CD4-positive, alpha-beta T cell treated with Interferon alpha-2 for 1 hour (primary cell): ENCODE measurements at places on chromosomes 2 and 18.

DNA sequence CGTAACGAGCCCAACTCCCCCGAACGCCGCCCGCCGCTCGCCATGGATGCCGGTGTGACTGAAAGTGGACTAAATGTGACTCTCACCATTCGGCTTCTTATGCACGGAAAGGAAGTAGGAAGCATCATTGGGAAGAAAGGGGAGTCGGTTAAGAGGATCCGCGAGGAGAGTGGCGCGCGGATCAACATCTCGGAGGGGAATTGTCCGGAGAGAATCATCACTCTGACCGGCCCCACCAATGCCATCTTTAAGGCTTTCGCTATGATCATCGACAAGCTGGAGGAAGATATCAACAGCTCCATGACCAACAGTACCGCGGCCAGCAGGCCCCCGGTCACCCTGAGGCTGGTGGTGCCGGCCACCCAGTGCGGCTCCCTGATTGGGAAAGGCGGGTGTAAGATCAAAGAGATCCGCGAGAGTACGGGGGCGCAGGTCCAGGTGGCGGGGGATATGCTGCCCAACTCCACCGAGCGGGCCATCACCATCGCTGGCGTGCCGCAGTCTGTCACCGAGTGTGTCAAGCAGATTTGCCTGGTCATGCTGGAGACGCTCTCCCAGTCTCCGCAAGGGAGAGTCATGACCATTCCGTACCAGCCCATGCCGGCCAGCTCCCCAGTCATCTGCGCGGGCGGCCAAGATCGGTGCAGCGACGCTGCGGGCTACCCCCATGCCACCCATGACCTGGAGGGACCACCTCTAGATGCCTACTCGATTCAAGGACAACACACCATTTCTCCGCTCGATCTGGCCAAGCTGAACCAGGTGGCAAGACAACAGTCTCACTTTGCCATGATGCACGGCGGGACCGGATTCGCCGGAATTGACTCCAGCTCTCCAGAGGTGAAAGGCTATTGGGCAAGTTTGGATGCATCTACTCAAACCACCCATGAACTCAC, 673 bp downstream of the PCBP1 start:
- peak; percentile 51 for DNase-seq

DNA sequence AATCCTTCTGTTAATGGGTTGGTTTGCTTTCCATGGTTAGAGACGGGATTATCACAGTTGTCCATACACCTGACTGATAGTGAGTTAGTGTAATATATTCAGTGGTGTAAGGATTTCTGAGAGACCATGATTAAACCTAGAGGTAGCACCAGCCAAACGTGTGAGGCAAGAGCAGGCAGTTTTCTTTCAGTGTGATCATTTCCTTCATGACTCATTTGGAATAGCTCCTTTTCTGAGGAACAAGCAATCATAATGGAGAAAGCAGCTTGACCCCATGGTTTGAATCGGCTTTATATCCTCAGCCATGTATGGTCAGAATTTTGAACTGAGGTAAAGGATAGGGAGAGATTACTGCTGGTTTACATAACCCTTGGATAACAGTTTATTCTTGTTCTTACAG, 2.9 kb downstream of the MXD1 start:
- no peak for DNase-seq

- no peak for DNase-seq
Measured at GRCh38 chr2:2662847-2663356, 331.8 kb upstream of the MYT1L start.

GRCh38 chr2:180359522-180360282, 352.6 kb upstream of the CWC22 start:
- peak; percentile 41 for DNase-seq

DNA sequence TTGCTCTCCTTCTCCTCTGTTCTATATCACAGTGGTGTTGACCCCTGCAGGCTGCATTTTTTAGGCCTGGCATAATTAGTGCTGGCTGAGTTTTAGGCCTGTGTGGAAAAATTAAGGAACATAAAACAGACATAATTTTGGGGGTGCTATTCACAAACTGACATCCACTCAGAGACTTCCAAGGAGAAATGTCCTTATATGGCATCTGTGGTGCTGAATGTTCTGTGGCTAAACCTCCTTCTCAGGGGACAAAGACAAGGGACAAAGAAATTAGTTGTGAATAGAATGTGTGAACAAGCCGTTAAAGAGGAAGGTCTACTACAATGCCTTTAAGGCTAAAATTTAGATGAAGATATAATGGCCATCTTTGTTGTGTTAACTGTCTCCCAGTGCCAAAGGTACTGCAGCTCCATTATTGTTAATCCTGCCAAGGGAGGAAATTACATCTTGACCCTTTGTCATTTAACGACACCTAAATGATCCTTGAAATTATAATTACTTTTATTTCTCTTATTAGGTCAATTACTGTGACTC, 870.0 kb upstream of the CHAC2 start:
- no peak for DNase-seq

DNA sequence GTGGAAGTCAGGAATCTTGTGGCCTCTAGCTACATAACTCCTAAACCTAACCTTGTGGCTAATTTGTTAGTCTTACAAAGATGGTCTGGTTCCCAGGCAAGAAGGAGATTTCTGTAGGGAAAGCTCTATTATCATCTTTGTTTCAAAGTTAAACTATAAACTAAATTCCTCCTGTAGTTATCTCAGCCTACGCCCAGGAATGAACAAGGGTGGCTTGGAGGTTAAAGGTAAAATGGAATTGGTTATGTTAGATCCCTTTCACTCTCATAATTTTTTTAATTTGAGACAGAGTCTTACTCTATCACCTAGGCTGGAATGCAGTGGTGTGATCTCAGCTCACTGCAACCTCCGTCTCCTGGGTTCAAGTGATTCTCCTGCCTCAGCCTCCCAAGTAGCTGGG, 24.6 kb upstream of the PDK1 start:
- no peak for DNase-seq

GRCh38 chr2:48674933-48675332, 57.3 kb downstream of the GTF2A1L start:
- no peak for DNase-seq

GRCh38 chr18:25630682-25631081, 278.7 kb upstream of the ZNF521 start:
- no peak for DNase-seq

DNA sequence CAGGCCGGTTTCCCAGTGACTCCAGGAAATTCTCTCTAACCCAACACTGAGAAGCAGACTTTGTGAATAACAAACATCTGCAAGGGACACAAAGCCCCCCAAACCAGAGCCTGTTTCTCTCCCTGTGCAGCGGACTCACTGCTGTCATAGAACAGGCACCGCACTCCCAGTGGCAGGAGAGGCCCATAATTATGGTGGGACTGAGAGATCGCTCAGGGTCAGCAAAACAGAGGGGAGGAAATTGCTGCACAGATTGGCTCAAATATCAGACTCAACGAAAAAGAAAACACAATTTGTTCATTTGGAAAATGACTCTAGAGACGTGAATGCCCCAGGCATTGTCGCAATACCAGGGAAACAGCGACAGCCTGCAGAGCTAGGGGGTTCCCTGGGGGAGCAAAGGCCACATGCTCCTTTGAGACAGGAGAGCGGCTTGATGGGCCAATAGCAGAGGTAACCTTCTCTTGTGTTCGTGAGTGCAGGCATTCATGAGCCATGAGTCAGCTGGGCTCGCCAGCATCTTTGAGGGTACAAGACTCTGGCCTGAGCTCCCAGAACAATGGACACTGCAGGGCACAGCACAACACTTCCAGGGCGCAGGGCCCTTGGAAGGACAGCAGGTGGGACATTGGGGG, 143.3 kb upstream of the KLHL29 start:
- no peak for DNase-seq

DNA sequence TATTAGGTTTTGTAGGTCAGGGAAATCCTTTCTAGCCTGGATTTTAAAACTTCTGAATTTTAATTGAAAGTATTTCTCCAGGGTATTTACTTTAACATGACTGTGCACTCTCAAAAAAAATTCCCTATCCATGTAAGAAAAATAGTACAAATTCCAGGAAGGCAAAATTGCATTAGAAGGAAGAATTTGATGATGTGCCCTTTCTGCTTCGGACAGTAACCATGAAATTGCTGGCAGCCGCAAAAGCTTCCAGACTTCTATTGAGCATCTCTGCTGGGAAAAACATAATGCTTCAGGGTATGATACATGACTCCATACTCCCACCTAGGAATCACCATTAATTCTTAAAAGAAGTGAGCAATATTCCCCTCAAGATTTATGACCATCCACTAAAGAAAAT, 17.2 kb upstream of the KLF7 start:
- no peak for DNase-seq

DNA sequence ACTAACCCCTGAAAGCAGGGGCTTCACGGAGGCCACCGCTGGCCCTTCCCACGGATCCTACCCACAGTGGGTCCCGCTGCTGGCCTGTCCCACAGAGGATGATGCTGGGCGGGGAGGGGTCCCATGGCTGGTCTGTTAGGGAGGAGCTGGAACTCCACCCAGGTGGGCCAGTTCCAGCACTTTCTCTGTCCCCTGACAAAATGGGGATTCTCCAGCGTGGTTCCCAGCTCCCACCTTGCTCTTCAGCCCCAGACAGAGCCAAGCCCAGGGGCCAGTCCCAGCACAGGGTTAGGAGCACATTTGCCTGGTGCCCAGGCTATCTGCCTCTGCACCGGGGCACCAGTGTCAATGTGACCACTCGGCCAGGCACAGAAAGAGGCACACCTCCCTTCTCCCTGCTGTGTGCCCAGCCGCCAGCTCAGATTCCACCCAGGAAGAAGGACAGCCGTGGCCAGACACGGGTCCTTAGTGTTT, 50.0 kb downstream of the ANKMY1 start:
- no peak for DNase-seq

- no peak for DNase-seq
Measured at GRCh38 chr2:138521821-138522220, 20.3 kb downstream of the SPOPL start.

GRCh38 chr2:127606625-127607398, 39.1 kb upstream of the GPR17 start:
- DNase-seq, result peak; percentile 0

DNA sequence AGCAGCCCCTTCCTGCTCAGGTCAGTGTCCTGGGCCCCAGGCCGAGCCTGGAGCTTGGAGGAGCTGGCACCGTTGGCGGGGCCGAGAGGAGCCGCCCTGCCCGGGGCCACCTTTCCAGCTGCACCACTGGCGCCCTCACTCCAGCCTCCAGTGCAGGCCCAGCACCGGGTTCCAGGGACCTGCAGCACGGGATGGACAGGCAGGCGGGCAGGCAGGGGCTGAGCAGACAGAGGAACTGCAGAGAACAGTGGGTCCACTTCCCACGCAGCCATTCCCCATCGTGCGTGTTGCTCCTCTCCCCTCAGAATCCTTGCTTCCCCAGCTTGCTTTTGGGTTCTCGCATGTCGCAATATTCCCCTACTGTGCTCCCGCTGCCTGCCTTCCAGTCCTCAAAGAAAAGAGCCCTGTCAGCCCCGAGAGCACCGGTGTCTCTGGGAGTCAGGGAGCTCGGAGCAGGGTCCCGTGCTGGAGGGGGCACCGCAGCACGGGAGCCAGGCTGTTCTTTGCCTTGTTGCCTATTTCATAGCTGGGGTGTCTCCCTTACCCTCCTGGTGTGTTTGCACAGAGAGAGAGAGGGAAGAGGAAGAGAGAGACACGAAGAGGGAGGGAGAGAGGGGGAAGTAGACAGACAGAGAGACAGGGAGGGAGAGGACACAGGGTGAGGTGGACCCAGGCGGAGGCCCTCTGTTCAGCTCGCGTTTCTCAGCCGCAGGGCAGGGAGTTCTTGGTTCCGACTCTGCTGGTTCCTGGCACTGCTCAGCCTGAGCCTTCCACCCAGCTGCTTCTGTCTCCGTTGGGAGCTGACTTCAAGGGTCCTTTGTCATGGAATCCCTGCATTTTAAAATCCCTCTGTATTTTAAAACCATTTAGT, 126.0 kb downstream of the MBP start:
- no peak for DNase-seq

DNA sequence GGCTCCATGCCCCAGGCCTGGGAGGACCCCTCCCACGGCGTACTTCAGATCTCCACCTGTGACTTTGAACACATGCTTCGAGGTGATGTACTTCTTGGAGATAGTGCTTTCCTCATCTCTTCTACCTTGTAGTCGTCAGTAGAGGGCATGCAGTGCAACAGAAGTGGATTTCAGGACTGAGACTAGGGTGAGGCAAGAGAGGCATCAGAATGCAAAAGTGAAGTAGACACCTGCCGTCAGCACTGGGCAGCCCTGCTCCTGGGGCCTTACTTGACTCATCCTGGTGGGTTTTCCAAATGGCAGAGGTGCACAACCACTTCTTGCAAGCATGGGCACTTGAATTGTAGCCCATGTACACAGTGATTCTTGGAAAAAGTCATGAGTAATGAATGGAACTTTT, 258.8 kb downstream of the NEDD4L start:
- no peak for DNase-seq

DNA sequence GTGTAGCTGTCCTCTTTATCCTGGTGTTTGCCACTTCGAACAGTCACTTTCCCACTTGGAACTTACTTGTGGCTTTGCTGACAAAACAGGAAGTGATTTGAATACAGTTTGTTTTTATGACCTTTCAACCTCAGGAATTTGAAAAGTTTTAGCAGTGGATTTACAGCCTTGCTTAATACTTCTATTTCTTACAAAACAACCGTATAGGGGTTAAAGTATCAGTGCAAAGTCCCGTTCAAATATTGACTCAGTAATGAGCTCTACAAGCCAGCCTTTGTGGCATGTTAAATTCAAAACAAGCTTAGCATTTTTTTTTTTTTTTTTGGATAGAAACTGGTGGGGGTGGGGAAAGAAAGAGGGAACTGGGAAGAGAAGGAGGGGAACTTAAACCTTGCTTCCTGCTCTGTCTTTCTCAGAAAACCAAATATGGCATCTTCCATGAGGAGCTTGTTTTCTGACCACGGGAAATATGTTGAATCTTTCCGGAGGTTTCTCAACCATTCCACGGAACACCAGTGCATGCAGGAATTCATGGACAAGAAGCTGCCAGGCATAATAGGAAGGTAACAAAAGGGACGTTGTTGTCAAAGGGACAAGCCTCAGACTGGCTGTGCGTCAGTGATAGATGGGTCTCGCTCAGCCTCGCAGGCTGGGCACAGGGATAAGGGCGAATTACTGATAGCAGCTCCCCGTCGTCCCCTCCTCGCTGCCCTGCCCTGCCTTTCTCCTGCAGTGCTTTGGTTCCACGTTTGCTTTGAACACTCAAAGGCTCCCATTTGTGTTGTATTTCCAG, at the start of gene HNMT:
Gene HNMT, plus strand, starts transcription at position 408 of the 793 bp plus-strand sequence. Its CDS starts 19 bp downstream, at position 427.
- DNase-seq, result no peak

- DNase-seq, result no peak
Measured at GRCh38 chr2:108916122-108916795, 72.8 kb downstream of the EDAR start.

GRCh38 chr2:88813612-88814011, 122.1 kb downstream of the RPIA start:
- no peak for DNase-seq

GRCh38 chr2:237412988-237413776, 782 bp downstream of the COL6A3 start:
- DNase-seq, result no peak

GRCh38 chr2:40027968-40028367, 248.9 kb upstream of the THUMPD2 start:
- DNase-seq, result no peak

DNA sequence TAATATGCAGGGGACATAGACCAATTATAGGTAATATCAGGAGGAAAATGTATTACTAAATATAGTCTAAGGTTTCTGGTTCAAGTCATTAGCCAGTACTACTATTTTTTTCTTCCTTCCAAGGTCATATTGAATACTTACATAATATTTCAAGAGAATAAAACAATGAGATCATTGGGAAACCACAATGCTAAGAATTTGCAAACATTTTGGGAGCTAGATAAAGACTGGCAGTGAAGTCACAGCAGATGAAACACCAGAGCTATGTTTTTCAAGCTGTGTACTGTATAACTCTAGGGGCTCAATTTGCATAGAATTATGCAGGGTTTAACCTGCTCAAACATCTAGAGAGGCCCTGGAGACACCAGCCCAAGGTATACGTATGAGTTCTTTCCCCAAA, 80.5 kb upstream of the KCNH7 start:
- no peak for DNase-seq
